ENCODE measurements at places on chromosomes 16 and 17.
A peak's percentile ranks its signal among the peaks of the same experiment; 100 is the strongest.

DNA sequence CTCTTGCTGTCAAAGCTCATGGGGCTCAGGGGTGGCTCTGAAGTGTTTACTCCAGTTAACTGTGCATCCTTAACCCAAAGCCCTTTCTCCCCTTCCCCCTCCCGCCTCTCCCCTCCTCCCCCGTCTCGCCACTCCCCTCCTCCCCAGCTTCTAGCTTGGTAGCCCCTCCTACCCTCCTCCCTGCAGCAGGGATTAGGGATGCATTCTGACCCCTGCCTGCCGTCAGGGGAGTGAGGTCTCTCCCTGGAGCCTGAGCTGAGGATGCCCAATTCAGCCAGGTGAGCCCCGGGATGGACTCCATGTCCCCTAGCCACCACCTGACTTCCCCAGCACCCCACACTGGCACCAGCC is 1.6 kb downstream of the HS3ST6 start:
- peak; percentile 40 for DNase-seq

DNA sequence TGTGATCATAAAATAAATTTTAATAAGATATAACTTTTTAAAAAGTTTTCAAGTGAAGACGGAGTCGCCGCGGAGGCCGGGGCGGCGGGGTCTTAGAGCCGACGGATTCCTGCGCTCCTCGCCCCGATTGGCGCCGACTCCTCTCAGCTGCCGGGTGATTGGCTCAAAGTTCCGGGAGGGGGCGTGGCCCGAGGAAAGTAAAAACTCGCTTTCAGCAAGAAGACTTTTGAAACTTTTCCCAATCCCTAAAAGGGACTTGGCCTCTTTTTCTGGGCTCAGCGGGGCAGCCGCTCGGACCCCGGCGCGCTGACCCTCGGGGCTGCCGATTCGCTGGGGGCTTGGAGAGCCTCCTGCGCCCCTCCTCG is at the start of gene FOXC2:
Gene FOXC2, plus strand, starts transcription at position 229 of the 365 bp plus-strand sequence. CDS start 507 bp downstream, outside the sequence.
- no peak for DNase-seq

DNA sequence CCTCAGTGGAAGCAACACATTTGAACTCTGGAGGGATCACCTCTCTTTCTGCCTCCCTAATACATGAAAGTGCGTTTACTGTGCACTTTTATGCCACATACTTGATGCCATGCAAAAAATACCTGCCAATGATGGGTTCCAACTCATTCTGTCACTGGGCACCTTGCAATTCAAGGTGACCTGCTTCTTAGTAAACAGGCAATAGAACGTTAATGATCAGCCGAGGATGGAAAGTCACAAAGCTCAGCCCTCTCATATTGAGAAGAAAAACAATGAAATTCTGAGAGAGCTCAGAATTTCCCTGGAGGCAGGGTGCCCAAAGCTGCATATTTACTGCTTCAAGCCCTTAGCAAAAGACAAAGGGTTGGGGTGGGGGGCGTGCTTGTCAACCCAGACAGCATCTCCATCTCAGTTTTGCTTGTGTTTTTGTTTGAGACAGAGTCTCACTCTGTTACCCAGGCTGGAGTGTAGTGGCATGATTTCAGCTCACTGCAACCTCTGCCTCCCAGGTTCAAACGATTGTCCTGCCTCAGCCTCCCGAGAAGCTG is 23.2 kb downstream of the LITAF start:
- no peak for DNase-seq

- DNase-seq = no peak
These were observed 89.0 kb downstream of the C17orf67 start for GRCh38 chr17:56744721-56745120.

- peak; percentile 42 for DNase-seq
These were observed 89.1 kb upstream of the GNAO1 start for GRCh38 chr16:56102183-56102686.

GRCh38 chr17:4948166-4948930 is at the start of gene PFN1:
TSS of gene PFN1 (minus strand) at chr17:4948530. CDS start at chr17:4948394, 136 bp downstream.
- peak; percentile 82 for DNase-seq

DNA sequence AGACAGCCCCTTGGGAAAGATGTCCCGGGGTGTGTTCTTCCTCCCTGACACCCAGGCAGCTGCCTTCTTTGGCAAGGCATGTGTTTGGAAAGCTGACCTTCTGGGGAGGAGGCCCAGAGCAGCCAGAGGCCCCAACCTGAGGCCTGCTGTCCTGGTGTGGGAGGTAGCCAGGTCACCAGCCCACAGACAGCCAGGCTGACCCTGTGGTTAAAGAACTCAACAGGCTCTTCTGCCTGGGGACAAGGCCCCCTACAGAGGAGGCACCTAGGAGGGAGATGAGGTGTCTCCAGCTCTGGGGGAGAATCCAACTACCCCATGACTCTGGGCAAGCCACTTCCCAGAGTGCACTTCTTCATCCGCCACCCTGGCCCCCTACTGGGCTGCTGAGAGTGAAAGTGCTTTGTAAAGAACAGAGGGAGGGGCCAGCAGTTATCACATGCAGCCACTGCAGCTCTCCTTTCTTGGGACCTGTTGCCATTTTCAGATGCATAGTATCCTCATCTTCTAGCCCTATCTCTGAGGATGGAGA is 13.1 kb upstream of the SREBF1 start:
- peak; percentile 74 for DNase-seq

DNA sequence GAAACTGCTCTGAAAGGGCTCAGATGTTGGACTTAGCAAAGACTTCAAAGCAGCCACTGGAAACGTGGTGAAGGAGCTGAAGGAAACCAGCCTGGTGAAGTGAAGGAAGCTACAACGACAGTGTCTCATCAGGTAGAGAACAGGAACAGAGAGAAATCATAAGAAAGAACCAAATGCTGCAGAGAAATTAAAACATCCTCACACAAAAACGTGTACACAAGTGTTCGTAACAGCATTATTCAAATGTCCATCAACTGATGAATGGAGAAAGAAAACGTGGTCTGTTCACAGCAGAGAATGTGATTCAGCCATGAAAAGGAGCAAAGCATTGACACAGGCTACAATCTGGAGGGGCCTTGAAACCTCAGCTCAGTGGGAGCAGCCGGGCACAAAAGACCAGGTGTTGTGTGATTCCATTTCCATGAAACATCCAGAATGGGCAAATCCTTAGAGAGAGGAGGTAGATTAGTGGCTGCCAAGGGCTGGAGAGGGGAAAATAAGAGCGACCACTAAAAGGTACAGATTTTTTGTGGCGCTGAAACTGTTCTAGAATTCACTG is 26.9 kb downstream of the IFT140 start:
- no peak for DNase-seq

DNA sequence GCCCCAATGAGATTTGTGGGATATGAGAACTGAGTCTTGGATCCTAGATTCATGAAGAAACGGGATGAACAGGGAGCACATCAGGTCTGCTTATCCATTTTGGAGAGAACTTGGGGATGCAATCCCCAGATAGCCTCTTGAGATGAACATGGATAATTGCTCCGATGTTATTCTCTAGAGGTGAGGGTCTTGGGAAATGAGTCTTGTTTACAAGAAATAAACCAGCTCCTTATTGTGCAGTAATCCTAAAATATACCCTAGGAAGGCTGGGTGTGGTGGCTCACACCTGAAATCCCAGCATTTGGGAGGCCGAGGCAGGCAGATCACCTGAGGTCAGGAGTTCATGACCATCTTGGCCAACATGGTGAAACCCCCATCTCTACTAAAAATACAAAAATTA is at the start of gene OR1D2:
Gene OR1D2, minus strand, starts transcription at position 101 of the 400 bp plus-strand sequence. CDS start 11,426 bp downstream, outside the sequence.
- no peak for DNase-seq

- no peak for DNase-seq
These were observed 717 bp downstream of the CYBA start for GRCh38 chr16:88649924-88650748.

DNA sequence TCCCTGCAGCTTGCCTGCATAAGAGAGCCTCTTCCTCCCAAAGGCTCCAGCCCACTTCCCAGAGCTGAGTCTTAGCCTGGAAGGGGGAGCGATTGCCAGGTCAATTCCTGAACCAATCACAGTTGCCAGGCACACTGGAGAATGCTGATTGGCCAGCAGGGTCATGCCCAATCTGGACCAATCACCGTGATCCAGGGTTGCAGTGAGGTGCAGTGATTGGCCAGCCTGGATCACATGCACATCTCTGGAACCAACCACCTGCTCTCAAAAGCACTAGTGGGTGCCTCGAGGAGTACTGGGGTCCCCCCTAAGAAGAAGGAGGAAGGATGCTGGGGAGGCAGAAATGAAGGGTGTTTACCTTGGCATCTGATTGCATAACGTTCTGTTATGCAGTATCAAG is 18.4 kb downstream of the NAGPA start:
- no peak for DNase-seq

GRCh38 chr17:80160536-80160935 is 9.3 kb upstream of the CARD14 start:
- no peak for DNase-seq

All from NCI-H345 (cell line).